ENCODE measurements at places on chromosomes 4 and X. TPM values are rescaled to one million over a fixed set of nuclear protein-coding genes. Genes with fewer than 3 reads are reported as not detected.

DNA sequence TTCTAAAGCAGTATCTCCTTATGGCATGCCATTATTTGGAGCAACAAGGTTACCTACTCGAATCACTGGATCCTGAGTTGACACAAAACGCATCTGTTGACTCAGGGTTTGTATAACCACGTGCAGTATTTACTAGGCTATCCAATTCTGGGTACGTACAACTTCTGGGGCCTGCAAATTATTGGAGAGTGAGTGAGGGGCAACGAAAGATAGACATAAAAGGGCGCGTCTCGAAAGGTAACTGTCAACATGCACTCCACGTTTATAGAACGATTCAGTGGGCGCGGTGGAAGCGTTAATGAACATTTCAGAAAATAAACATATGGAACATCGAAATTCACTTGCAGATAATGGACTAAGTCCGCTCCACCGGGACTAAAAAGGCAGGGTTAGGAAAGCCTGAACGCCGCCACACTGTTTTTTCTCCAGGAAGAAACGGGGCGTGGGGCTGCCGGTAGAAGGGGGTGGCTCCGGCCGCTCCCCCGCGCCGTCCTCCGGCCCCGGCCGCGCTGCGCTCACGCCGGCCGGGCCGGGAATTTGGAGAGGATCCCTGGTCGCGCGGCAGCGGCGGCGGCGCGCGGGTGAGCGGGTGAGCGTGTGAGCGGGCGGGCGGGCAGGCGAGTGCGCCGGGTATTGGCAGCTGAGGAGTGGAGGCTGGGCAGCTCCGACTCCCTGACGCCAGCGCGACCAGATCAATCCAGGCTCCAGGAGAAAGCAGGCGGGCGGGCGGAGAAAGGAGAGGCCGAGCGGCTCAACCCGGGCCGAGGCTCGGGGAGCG is at the start of gene SMAD1:
SMAD1 (plus strand) TSS at position 690 of the 778 bp plus-strand sequence. CDS start 32,761 bp downstream, outside the sequence.
- peak; percentile 78 for DNase-seq
- peaks cover 8% of the 10 kb centered on the region for H3K36me3 ChIP-seq
- no peaks in the 10 kb centered on the region for H3K27me3 ChIP-seq
- peak within 1 kb of the TSS; percentile 96 for H3K4me3 ChIP-seq
- peaks cover 12% of the 10 kb centered on the region for H3K4me1 ChIP-seq

- no peak overlapping the region for H3K27ac ChIP-seq
- H3K4me3 ChIP-seq = no peak overlapping the region
- no peaks in the 10 kb centered on the region for H3K36me3 ChIP-seq
- H3K27me3 ChIP-seq = no peaks in the 10 kb centered on the region
These were observed 105.8 kb upstream of the EGFL6 start for GRCh38 chrX:13463608-13464007.

DNA sequence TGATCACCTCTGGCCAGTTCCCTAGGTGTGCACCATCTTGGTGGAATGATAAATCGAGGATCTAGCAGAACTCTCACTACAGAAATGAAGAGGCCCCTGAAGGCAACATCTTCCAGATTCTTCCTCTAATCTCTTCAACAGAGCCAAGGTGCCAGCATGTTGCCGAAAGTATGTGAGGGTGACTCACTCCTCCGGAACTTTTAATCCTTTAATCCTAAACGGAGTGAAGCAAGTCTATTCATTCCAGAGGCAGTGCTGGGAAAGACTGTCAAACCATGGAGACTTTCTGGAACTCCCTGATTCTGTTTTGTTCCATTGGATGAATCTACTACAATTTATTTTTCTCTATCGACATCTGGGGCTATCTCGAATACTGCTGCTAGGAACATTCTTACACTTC is 68.7 kb downstream of the SUPT20HL2 start:
- no peaks in the 10 kb centered on the region for H3K4me1 ChIP-seq
- H3K36me3 ChIP-seq = no peaks in the 10 kb centered on the region
- H3K4me3 ChIP-seq = no peak overlapping the region
- no peak overlapping the region for H3K27ac ChIP-seq
- no peaks in the 10 kb centered on the region for H3K27me3 ChIP-seq

GRCh38 chr4:100288161-100288560 is 97.9 kb upstream of the DDIT4L start:
- no peaks in the 10 kb centered on the region for H3K27me3 ChIP-seq
- peak overlapping the region; percentile 62 for H3K27ac ChIP-seq
- DNase-seq = no peak
- no peaks in the 10 kb centered on the region for H3K36me3 ChIP-seq
- no peak overlapping the region for H3K4me3 ChIP-seq

DNA sequence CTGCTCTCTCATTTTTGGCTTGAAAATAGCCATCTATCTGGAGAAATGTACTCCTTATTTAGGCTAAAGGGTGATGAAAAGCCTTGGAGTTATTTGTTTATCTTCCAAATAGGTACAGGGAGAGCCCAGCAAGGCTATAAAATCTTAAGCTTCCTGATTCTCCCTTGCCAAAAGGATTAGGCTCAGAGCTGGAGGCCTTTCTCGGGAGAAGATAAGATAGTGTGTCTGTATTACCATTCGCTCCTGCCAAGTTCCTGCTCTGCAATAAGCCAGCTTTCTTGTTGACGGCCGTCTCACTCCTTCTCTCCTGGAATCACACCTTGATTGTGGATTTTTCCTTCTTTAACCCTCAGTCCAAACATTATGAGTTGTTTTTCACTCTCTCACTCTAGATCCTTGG is 171.8 kb upstream of the TTC29 start:
- DNase-seq = no peak
- H3K4me1 ChIP-seq = no peaks in the 10 kb centered on the region
- H3K27ac ChIP-seq = no peak overlapping the region

- no peak for DNase-seq
- no peaks in the 10 kb centered on the region for H3K36me3 ChIP-seq
- H3K4me3 ChIP-seq = no peak overlapping the region
- H3K27ac ChIP-seq = no peak overlapping the region
- H3K4me1 ChIP-seq = no peaks in the 10 kb centered on the region
These were observed 35.0 kb downstream of the NUDT11 start for GRCh38 chrX:51461053-51462044.

GRCh38 chrX:103839404-103839803 is 7.3 kb upstream of the RAB9B start:
- no peak overlapping the region for H3K4me3 ChIP-seq
- H3K27ac ChIP-seq = no peak overlapping the region
- H3K27me3 ChIP-seq = no peaks in the 10 kb centered on the region
- no peak for DNase-seq

DNA sequence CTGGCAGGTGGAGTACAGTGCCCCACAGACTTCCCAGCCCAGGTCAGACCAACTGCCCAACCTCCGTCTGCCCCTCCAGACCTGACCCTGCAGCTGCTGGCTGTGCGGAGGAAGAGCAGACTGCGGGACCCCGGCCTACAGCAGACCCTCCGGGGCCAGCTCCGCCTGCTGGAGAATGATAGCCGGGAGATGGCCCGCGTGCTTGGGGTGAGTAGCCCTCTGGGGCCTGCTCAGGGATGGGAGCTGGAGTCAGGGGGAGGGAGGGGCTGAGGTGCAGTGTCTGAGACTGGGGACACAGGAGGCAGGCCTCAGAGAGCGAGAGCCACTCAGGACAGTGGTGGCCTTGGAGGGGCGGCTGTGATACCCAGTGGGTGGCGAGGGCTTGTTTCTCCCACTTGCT is 13.5 kb downstream of the SH3TC1 start:
- no peak for DNase-seq
- H3K27me3 ChIP-seq = no peaks in the 10 kb centered on the region
- H3K4me3 ChIP-seq = no peak overlapping the region
- no peaks in the 10 kb centered on the region for H3K4me1 ChIP-seq
- H3K36me3 ChIP-seq = no peaks in the 10 kb centered on the region

DNA sequence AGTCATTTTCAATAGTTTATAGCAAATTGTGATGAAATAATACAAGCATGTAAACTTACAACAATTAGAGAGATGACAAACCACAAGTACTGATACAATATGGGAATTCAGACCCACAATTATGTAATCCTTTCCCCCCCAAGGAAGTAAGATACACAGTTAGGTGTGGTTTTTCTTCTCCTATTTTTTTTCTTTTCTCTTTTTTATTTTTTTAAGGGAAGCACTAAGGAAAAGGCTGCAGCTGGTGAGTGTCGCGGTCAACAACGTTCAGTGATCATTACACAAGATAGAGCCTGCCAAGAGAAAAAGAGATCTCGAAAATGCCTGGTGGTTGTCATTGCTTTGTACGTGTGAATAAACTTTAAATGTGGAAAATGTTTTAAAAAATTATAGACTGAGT is 9.8 kb downstream of the NDNF start:
- no peak for DNase-seq
- peaks cover 22% of the 10 kb centered on the region for H3K27me3 ChIP-seq
- no peaks in the 10 kb centered on the region for H3K36me3 ChIP-seq
- H3K4me3 ChIP-seq = no peak overlapping the region

DNA sequence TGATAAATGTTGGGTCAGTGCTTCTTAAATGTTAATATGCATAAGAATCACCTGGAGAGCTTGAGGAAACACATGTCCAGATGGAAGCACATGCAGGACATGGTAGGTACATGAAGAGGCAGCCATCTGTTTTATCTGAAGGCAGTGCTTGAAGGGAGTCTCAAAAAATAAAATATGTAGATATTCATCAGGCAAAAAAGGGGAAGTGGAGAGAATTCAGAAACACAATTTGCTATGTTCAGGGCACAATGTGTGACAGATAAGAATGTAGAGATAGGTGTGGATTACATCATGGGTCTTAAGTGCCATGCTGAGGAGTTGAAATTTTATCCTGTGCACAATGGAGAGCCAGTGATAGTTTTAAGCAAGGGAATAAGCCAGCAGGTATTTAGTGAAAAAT is 59.6 kb upstream of the CASK start:
- H3K4me3 ChIP-seq = no peak overlapping the region
- no peaks in the 10 kb centered on the region for H3K27me3 ChIP-seq

DNA sequence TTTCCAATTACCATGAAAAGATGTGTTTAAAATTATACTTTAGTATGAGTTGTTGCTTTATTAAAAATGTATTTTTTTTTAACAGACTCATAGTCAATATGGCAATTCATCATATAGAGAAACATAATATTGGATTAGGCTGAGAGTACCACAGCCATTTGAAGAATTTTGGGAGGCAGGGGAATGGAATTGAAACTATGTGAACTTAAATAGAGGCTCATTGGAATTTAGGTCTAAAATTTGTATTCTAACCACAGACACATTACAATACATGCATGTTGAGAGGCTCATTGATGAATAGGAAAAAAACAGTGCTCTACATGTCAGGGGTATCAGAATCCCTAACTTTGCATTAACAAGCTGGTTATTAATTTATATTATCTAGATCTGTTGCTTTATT is 269.6 kb downstream of the DKK2 start:
- DNase-seq = peak; percentile 5
- no peak overlapping the region for H3K4me3 ChIP-seq
- H3K27ac ChIP-seq = no peak overlapping the region
- no peaks in the 10 kb centered on the region for H3K4me1 ChIP-seq

DNA sequence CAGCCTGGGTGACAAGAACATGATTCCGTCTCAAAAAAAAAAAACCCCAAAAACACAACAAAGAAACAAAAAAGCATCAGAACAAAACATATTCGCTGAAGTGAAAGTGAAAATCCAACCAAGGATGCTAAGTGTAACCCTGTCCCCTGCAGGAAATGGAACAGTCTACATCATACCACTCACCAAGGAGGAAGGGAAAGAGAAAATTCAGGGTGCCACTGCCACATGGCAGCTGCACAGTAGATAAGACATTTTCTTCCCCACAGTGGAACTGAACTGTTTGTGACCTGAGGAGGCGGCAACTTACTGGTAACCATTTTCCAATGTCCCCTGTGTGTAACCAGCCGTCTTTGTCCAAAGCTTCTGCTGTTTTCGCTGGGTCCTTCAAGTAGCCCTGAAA is 28.2 kb upstream of the CENPU start:
- no peaks in the 10 kb centered on the region for H3K27me3 ChIP-seq
- no peak overlapping the region for H3K27ac ChIP-seq
- H3K4me1 ChIP-seq = peaks cover 23% of the 10 kb centered on the region

DNA sequence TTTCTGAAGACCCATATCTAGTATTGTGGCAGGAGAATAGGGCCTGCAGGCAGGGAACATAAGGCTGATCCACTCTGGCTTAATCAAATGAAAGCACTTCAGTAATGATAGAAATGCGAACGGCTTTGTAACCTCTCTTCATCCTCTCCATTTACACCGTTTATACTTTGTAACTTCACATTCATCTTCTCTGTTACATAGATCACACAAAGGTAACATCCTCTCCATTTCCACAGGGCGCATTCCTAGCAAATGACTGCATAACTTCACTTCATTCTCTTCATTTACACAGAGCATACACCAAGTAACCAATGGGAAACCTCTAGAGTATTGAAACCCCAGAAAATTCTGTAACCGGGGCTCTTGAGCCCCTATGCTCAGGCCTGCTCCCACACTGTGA is 65.5 kb upstream of the SLC34A2 start:
- no peaks in the 10 kb centered on the region for H3K4me1 ChIP-seq
- no peaks in the 10 kb centered on the region for H3K27me3 ChIP-seq
- DNase-seq = no peak
- no peak overlapping the region for H3K27ac ChIP-seq

Gene STOX2
- not detected for total RNA-seq

Gene CT55
- not detected for total RNA-seq

Gene SMIM10L2A
- not detected for total RNA-seq

Gene NDNF
- total RNA-seq = not detected

Gene F8
- total RNA-seq = 3.7 TPM

Gene CFI
- 6.1 TPM for total RNA-seq

Gene BEX5
- total RNA-seq = not detected
